ENCODE measurements at places on chromosomes 2 and 18. TPM values are rescaled to one million over a fixed set of nuclear protein-coding genes. Genes with fewer than 3 reads are reported as not detected.

Gene ATG9A
- total RNA-seq: 40.6 TPM

Gene TSGA10
- 13.1 TPM for total RNA-seq

Gene UGT1A5
- total RNA-seq: not detected

Gene TGFBRAP1
- total RNA-seq: 30.9 TPM

Gene MOCOS
- total RNA-seq: 11.3 TPM

Gene CNGA3
- total RNA-seq: 0.05 TPM

Gene NCL
- 330 TPM for total RNA-seq

Gene ITGB6
- total RNA-seq: 0.60 TPM

Gene DPP10
- 0.74 TPM for total RNA-seq

Gene KIAA1328
- total RNA-seq: 5.3 TPM

Gene LAMA1
- 31.2 TPM for total RNA-seq

Gene GRB14
- total RNA-seq: 0.30 TPM

Gene MAPK4
- not detected for total RNA-seq

Gene CDH19
- not detected for total RNA-seq

Gene DYNAP
- not detected for total RNA-seq

Gene VSNL1
- total RNA-seq: not detected

Gene GPR39
- 7.4 TPM for total RNA-seq

Gene TMEM247
- not detected for total RNA-seq

Gene TNFRSF11A
- total RNA-seq: under 0.01 TPM

Gene PTH2R
- total RNA-seq: under 0.01 TPM

Gene ARHGAP28
- 0.30 TPM for total RNA-seq

Gene NLRC4
- not detected for total RNA-seq

Gene LYG2
- not detected for total RNA-seq

Gene BOK
- 21.7 TPM for total RNA-seq

Gene CENPA
- 0.30 TPM for total RNA-seq

Gene CCL20
- total RNA-seq: 3.0 TPM

Gene RIT2
- total RNA-seq: not detected

Gene KIF1A
- total RNA-seq: 0.14 TPM

Gene RIOK3
- total RNA-seq: 77.2 TPM

Gene NAT8
- total RNA-seq: not detected

Gene AGBL5
- 25.8 TPM for total RNA-seq

Measured in smooth muscle cell of the umbilical artery (primary cell).